Muscle of leg (tissue), 16 donors: ENCODE measurements at places on chromosomes 3 and 15.

- peak; percentile 34 for DNase-seq
Measured at GRCh38 chr3:76107935-76108570, 322.7 kb upstream of the ZNF717 start.

- no peak for DNase-seq
Measured at GRCh38 chr3:78148986-78149717, 1109.3 kb downstream of the ROBO2 start.

- DNase-seq: no peak
Measured at GRCh38 chr15:89749054-89749453, 2.0 kb downstream of the MESP1 start.

DNA sequence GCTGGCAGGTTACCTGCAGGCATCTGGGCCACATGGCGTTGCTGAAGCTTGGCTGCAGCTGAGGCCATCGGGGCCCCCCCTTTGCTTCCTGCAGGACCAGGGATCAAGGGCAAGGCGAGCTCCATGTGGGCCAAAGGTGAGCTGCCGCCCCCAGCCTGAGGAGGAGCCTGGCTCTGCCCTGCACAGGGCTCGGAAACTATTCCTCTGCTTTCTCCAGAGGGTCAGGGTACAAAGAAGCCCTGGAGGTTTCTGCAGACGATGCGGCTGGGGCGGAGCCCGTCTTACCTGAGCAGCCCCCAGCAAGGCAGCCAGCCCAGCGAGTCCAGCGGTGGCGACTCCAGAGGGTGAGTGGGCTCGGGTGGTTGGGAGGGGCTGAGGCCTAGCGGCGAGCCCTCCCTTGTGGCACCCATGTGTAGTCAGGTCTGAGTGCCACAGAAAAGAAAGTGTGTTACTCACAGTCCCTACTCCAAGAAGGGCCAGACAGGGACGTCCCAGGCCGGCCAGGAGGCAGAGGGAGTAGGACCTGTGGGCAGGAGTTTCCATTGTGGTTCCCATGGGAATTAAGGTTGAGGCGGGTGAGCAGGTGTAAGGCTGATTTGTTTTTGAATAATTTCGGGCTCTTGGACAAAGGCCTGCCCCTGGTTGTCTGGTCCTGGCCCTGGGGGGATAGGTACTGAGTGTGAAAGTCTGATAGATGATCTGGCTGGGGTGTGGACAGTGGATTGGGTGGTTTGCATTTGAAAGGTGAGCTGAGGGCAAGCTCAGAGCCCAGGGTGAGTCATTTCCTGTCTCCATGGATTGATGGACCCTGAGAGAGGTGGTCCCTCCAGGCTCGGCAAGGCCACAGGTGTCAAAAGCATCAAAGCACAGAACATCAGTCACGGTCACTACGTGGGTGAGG, 25.4 kb downstream of the CFAP100 start:
- no peak for DNase-seq

DNA sequence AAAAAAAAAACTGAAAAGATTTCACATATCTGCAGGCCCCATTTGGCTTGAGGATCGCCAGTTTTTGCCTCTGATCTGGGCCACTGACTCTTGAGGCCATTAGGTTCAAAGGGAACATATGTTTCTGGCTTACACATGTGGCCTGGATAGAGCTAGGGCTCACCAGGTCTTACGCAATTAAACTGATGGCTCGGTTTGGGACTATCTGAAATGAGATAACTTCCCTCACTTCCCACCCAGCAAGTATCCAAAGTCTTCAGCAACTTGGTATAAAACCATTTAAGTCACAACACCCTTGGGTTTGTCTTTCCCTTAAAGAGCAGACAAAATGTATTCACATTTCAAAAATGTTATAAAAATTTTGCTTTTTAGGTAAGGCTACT, 36.3 kb downstream of the LRIG1 start:
- no peak for DNase-seq

DNA sequence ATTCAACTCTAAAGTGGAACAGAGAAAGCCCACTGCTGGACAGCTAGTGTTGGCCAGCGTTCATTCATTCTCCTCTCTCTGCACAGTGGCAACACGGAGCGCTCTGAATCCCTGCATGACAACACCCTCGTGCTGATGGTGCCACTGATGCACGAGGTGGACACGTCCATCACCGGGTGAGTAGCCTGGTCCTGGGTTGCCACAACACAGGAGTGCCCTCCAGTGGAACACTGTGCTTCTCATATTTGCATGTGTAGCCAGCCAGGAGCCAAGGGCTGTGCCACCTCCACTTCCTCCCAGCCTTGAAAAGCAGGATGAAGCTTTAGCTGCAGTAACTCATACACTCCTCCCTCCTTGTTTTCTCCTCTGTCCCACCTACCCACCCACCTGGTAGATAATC, 120.0 kb upstream of the CTDSPL start:
- peak; percentile 33 for DNase-seq

DNA sequence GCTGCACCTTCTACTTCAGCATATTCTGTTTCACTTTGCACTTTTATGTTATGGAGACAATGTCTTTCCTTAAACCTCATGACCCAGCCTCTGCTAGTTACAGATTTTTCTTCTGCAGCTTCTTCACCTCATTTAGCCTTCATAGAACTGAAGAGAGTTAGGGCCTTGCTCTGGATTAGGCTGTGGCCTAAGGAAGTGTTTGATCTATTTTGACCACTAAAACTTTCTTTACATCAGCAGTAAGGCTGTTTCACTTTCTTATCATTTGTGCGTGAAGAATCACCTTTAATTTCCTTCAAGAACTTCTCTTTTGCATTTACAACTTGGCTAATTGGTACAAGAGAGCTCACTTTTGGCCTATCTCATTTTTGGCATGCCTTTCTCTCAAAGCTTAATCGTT, 40.9 kb downstream of the PHLDB2 start:
- no peak for DNase-seq

DNA sequence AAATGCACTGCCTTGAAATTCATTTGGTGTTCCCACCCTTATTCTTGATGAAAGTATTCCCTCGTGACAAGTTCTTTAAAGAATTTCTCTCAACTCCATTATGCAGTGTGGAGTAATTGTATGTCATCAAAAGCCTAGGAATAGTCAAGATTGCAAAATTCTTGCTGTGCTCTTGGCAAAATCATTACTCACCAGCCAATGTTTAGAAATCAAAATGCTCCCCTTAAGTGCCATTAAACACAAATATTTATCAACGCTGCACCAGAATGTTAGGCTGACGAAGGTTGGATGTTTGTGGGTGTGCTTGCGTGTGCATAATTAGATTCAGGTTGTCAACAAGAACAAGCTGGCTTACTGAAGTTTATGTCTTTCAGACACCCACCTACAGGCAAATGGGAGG, 40.5 kb downstream of the SST start:
- DNase-seq: no peak

GRCh38 chr3:69300296-69300695, 85.6 kb downstream of the FRMD4B start:
- DNase-seq: no peak

GRCh38 chr15:77823736-77824135, 191.0 kb upstream of the LINGO1 start:
- no peak for DNase-seq

DNA sequence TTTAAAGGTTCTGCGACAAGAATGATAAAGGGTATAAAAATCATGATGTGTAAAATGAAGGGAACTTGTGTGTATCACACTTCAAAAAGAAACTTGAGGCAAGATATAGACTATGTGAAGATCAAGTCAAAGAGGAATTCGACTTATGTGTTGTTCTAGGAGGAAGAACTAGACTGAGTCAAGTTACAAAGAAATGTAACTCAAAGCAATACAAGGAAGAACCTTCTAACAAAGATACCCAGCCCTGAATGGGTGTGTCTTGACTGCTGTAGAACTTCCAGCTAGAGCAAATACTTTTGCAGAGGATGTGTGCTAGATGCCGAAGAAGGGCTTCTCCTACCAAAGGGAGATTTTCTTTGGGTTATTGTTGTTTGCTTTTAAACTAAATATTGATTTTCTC, 2.4 kb downstream of the SLC49A4 start:
- DNase-seq: no peak

DNA sequence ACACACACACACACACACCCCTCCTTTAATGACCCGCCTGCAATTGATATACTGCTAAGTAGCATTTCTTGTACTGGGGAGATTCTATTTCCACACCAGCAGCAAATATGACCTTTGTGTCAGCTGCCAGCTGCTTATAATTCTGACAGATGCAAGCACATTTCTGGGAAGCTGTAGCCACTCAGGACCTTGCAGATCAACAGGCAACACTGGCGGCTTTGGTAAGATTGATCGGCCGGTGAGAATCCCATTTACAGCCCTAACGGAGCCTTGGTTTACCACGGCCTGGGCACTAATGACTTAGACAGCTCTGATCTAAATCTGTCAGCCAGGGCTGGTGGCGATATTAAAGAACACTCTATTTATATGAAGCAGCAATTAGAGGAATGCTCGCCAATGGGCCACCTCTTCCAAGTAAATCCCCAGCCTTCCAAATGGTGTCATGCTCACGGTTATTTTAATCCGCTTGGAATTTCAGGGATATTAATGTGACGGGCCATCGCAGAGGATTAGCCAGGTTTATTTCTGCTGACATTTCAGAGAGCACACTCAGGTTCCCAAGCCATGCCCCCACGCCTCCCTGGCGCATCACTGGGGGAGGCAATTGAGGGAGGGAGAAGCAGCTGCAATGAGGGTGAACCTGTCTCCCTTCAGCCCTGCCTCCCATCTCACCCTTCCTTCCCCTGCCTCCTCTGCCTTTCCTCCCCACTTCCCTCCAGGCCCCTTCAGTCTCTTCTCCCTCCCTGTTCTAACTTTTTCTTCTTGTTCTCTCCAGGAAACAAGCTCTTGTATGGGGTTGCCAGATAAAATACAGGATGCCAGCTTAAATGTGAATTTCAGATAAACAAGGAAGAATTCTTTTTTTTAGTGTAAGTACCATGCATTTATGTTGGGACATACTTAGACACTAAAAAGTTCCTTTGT, 287.0 kb downstream of the TLE3 start:
- DNase-seq: peak; percentile 89

DNA sequence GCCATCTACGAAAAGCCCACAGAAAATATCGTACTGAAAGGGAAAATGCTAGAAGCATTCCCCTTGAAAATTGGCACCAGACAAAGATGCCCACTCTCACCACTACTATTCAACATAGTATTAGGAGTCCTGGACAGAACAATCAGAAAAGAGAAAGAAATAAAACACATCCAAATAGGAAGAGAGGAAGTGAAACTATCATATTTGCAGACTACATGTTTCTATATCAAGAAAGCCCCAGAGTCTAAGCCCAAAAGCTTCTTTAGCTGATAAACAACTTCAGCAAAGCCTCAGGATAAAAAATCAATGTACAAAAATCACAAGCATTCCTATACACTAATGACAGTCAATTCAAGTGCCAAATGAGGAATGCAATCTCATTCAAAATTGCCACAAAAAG, 15.6 kb downstream of the OR5K3 start:
- DNase-seq: no peak

GRCh38 chr3:66492672-66493071, 8.2 kb downstream of the LRIG1 start:
- DNase-seq: no peak

- DNase-seq: peak; percentile 75
Measured at GRCh38 chr15:75153087-75153486, 48.6 kb upstream of the C15orf39 start.

DNA sequence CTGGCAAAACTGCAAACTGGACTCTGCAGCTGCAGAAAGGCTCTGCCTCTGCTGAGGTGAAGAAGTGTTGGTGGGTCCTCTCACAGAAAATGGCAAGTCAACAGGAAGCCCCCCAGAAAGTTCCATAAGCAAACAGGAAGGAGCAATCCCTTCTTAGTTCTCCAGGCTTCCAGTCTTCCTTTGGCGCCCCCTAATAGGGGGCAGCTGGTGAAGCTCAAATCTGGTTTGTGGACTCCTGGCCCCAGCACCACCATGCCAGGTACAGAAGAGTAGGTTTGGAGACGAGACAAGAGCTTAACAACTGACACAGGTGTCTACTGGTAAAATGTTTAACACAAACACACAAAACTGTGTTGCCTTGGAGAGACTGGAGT, 35.5 kb downstream of the LEO1 start:
- no peak for DNase-seq

GRCh38 chr3:29544701-29545363, 264.0 kb downstream of the RBMS3 start:
- no peak for DNase-seq

- DNase-seq: no peak
Measured at GRCh38 chr15:41256577-41257038, 25.5 kb downstream of the CHP1 start.

DNA sequence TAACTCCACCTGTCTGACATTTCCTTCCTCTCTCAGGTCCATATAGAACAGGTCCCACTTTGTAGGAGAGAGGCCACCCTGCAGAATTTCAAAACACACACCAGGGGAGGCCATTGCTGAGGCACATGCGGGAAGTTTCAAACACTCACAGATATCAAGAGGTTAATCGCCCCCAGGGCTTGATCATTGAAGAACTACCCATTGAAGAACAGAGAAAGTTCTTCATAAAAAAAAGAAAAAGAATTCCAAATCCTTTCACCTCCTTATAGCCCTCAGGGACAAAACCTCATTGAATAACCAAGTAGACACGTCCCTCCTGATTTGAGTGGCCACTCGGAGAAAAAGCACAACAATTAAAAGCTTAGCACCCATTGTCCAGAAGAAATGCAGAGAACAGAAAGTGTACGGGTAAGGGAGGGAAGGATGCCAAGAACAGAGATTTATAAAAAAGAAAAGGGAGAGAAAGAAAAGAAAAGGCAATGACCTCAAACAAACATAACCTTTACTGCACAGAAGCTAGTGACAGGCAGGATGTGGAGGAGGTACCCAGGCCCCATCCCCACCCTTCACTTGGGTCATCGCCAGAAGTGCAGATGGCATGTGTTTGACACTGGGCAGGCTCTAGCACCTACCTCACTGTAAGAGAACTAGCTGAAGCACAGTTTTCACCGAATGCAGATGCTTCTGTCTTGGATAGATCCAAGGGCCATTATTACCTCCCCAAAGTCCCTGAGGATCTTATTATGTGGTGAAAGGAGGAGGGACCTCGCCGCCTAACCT, 112.3 kb upstream of the HES1 start:
- DNase-seq: no peak

DNA sequence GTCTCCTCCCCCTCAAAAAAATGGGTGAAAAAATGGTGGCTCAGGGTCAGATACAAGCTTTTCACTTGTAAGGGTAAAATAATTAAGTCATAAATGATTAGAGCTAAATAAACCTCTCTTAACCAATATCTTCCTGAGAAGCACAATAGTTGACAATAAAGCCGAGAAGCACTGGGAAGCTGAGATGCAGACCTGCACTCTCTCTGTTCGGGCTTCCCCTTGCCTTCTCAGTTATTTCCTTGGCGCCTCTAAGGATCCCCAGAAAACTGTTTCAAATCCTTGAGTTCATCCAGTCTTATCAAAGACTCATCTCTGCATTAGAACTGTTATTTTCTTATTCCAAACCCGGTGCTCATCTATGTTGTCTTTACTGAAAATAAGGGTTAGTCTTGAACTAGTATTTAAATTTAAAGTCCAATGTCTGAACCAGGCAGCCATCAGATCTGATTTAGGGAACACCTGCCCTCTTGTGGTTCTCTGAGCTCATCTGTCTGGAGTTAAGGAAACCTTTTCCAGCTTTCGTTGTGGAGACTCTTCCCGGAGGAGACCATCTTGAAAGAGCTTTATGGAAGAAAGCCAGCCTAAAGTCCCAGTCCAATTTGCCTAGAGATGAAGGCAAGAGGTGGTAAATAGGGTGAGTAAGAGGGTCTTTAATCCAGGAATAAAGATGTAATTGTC, 256.4 kb upstream of the MCTP2 start:
- DNase-seq: peak; percentile 85
